Stimulated activated CD4-positive, alpha-beta T cell treated with anti-CD3 and anti-CD28 coated beads, Interleukin-1b, Interleukin-23, amount 100 ng/mL, for 1 hour (primary cell): ENCODE measurements at places on chromosomes 16 and 17.

DNA sequence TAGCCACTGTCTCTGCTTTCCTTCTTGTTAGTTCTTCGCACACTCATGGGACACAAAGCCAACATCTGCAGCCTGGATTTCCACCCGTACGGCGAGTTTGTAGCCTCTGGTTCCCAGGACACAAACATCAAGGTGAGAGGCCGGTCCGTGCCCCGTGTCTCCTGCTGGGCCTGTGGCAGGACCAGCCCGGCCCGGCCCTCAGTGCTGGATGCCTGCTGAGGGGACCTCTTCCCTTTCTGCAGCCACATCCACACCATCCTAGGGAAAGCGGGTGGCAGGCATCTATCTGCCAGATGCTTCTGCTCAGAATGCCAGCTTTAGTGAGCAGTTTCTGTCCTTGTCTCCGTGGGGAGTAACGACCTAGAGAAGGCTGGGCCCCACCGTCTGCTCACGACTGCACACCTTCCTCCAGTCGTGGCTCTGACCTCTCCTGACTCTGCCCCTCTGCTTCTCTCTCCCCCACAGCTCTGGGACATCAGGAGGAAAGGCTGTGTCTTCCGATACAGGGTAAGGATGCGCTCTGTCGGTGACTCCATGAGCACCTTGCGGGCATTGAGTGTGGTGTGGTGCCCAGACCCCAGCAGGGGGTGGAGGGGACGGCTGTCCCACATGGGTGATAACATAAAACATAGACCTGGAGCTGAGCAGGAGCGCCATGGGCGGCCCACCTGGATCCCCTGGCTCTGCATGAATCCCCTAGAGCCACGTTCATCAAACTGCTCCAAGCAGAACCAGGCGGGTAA lies 15.4 kb downstream of the KATNB1 start:
- DNase-seq: no peak

DNA sequence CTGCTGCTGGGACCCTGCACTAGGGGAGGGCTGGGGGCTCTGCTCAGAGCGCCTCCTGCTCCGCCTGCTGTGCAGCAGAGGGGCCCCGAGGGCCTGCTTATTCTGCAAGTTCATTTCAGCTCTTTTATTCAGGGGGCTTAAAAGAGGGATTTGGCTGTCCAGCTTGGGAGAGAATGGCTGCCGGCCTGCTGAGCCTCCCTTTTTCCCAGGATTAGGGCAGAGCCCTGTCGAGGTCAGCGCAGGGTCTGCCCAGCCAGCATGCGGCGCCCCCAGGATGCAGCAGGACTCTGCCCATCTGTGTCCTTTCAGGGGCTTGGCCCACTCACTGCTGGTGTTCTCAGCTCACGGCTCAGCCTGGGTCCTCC lies 1.1 kb downstream of the SMIM5 start:
- DNase-seq: no peak

DNA sequence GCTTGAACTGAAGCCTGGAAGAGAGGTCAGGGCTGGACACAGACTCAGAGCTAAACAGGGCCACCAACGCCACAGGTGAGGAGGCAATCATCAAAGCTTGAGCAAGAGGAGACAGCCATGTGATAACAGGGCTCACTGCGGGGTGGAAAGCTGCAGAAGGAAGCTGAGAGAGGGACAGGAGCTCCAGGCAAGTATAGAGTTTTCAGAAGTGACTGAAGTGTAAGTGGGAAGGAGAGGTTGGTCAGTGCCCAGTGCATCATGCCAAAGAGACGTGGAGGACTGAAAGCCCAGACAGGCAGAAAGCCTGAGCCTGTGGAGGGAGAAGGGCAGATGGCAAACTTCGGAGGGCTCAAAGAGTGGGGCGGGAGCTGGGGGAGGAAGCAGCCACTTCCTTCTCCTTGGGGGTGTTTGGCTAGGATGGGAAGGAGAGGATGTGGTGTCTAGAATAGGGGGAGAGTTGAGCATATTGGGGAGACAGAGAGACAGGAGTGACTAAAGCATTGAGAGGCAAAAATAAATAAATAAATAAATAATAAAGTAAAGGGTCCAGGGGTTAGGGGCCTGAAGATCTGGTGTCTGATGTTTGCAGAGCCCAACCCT lies 2.6 kb downstream of the KIFC3 start:
- DNase-seq: no peak

GRCh38 chr16:85302848-85303353 lies 190.6 kb upstream of the CIBAR2 start:
- DNase-seq: no peak

GRCh38 chr16:71645450-71645849 lies 19.5 kb downstream of the MARVELD3 start:
- no peak for DNase-seq

DNA sequence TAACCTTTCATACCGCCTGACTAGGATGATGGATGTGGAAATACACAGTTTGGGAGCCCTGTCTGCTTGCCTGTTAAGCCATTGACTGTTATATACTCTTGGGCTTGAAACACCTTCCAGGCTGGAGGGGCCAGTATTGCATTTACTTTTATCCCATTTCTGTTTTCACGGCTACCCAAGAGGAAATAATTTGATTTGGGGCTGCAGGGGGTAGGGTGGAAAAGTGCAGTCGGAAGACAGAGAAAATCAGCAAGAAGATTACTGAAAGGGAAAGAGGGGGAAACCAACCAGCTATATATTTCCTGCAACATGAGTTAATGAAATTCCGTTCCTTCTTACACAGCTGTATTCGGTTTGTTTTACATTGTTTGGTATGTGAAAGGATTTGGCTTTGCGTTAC lies 202.5 kb downstream of the CDH13 start:
- DNase-seq: no peak
